ENCODE measurements at places on chromosomes 6 and 20.

- DNase-seq, result no peak
Observed at GRCh38 chr6:76792394-76792793, 670.9 kb downstream of the HTR1B start.

- no peak for DNase-seq
Observed at GRCh38 chr6:24227556-24227955, 101.5 kb downstream of the NRSN1 start.

DNA sequence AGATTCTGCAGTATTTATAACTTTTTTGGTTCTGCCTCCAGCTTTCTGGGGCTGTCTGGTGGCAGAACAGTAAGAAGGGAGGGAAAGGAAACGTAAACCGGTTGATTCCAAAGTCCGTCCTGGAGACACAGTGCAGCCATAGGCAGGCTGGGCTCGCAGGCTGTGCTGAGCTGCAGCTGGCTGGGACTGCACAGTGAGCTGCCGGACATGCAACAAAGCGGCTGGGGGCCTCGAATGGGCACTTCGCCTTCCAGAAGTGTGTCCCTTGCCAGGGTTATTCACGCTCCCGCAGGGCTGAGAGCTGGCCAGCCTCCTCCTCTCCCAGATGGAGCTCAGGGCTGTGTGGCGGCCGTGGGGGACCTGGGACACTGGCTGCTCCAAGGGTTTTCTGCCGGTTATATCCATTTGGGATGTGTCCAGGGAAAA is 78.1 kb upstream of the CD93 start:
- no peak for DNase-seq

GRCh38 chr6:41222045-41222444 is 6.1 kb upstream of the TREML4 start:
- DNase-seq, result no peak

DNA sequence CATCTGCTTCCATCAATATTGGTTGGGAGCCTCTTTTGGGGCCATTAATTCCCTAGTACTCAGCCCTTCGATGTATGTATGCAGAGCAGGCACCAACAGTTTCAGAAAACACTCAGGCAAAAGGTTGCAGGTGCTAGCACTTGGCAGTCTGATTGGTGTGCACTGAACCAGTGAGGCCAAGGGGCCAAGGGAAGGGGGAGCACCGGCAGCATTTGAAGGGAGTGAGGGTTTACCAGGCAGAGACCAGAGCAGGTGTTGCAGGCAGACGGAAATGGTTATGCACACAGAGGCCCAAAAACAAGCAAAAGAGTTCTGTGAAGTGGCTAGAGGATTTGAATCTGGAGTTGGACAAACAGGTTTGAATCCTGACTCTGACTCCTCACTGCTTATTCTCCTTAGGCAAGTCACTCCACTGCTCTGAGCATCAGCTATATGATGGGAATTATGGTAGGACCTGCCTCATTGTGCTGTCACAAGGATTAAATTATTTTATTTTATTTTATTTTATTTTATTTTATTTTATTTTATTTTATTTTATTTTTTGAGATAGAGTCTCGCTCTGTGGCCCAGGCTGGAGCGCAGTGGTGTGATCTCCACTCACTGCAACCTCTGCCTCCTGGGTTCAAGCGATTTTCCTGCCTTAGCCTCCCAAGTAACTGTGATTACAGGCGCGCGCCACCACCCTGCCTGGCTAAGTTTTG is 58.1 kb upstream of the SHLD1 start:
- no peak for DNase-seq
